ENCODE measurements at places on chromosomes 5 and 9. TPM values are rescaled to one million over a fixed set of nuclear protein-coding genes. Genes with fewer than 3 reads are reported as not detected.

- DNase-seq = no peak
Measured at GRCh38 chr5:33072296-33072695, 361.2 kb downstream of the NPR3 start.

GRCh38 chr5:33843579-33843978 is 48.2 kb downstream of the ADAMTS12 start:
- DNase-seq = no peak

DNA sequence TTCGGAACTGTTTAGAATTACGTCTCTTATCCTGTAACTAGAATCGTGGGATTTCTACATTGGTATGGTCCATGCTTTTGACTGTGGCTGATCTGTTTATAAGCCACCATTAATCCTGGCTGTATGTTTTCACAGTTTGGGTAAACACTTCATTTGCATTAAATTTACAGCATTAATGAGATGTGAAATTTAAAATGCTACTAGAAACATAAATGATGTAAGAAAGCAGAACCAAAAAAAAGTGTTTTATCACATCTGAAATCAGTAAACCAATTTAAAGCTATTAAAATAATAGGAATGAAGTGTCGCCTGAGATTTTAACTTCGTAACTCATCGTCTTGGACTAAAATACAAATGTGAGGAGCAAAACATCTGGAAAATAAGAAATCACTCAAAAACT is 201.7 kb downstream of the NFIB start:
- DNase-seq = no peak

GRCh38 chr5:168879929-168880328 is 300.8 kb upstream of the PANK3 start:
- DNase-seq = no peak

- DNase-seq = no peak
Measured at GRCh38 chr5:98954392-98955028, 25.7 kb upstream of the CHD1 start.

DNA sequence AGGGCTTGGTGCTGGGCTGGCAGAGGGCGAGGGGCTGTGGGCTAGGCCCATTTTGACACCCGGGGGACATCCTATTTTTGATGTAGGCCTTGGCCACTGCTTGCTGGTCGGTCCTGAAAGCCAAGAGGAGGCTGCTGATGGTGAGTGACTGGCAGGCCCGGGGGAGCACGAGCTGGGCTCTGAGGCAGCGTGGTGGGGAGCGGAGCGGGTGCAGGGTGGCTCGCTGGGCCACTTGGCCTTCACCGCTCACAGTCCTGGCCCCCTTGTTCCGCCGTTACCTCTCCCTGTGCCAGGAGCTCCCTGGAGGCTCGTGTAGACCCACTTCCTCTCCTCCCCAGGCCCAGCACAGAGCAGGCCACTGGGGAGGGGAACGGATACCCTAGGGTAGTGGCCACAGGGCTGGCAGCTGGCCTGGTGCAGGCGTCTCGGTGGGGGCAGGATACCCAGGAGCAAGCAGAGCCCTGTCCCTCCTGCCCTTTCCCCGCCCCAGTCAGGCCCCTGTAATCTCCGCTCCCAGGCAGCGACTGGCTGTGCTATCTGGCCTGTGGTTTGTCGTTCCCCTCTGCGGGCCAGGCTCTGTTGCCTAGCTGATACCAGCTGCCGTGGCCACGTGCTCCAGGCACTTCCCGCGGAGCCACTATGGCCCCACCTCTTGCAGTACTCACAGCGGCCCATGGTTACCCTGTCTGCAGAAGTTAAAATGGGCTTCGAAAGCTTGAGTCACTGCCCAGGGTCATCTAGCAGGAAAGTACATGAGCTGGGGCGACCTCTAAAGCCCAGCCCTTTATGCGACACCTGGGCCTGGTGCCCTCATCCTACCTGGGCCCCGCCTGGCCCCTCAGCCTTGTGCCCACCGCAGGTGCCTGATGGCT is 11.7 kb upstream of the DOLPP1 start:
- DNase-seq = peak; percentile 62

GRCh38 chr5:81425569-81425968 is 31.6 kb upstream of the ACOT12 start:
- DNase-seq = peak; percentile 74

DNA sequence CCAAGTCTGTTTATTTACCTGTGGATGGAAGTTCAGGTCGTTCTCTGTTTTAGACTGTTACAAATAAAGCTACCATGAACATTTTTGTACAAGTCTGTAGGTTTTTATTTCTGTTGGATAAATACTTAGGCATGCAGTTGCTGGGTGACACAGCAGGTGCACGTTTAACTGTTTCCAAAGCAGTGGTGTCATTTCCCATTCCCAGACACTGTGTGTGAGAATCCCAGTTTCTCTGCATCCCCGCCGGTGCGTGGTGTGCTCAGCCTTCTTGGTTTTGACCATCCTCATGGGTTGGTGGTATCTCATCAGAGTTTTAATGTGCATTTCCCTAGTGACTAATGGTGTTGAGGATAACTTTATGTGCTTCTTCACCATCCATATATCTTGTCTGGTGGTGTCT is 27.2 kb downstream of the AHRR start:
- DNase-seq = no peak

The WNT8A gene
- not detected for total RNA-seq

The SAPCD2 gene
- 5.6 TPM for total RNA-seq

The PCDHGA12 gene
- 5.1 TPM for total RNA-seq

- DNase-seq = peak; percentile 29
Measured at GRCh38 chr9:38708759-38709158, 11.2 kb downstream of the FAM240B start.

GRCh38 chr9:111412280-111412679 is 71.9 kb downstream of the ECPAS start:
- peak; percentile 27 for DNase-seq

DNA sequence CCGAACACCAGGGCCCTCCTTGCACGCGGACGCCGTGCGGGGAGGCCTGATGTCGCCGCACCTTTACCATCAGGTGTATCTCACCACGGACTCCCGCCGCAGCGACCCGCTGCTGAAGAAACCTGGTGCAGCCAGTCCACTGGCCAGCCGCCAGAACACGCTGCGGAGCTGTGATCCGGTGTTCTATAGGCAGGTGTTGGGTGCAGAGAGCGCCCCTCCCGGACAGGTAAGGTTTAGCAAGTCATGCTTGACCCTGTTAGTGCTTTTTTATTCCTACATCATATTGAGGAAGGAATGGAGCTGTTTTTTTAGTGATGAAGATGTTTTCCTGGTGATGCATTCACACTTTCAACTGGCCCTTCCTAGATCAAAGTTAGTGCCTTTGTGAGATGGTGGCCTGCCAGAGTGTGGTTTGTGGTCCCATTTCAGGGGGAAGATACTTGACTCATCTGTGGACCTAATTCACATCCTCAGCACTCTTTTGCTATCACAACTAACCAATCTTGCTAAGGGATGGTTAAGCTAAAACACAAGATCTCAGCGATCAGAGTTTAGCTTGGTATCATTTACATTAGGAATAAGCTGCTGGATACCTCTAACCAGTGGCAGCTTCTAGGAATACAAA is 2.7 kb downstream of the PCDHGC3 start:
- DNase-seq = peak; percentile 43

DNA sequence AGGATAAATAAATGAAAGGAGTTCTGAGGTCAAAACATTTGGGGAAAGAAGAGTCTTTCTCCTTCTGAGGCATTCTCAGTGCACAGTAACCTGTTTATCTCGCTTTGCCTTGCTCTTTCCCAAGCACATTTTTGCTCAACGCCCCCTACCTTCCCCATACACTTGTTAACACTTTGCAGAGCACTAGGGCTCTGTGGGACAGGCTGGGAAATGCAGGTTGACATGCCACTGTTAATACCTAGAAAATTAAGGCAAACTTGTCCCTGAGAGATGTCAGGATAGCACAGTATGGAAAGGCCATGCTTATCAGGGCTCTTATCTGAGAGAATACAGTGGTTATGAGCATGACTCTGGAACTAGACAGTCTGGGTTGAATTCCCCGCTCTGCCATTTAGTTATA is 152.0 kb downstream of the DOCK8 start:
- no peak for DNase-seq

- DNase-seq = no peak
Measured at GRCh38 chr5:8290721-8291120, 421.8 kb downstream of the MTRR start.

The SPOCK1 gene
- total RNA-seq = 12.3 TPM

DNA sequence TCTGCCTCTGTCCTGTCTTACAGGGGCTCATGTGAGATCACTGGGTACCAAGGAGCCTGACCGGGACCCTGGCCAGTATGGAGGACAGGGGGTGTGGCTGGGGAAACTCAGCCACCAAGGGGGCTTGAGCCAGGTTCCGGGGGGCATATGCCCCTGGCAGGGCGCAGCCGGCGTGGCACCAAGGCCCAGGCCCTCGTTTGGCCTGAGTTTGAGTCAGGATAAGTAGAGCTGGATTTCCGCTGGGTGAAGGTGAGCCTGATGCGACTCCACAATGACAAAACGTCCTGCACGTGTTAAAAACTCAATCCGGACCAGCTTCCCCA is 616 bp upstream of the TSPAN17 start:
- DNase-seq = no peak

The ACOT12 gene
- not detected for total RNA-seq

- DNase-seq = no peak
Measured at GRCh38 chr5:178866946-178867345, 7.2 kb downstream of the ZNF354B start.

The FAM153A gene
- total RNA-seq = 1.0 TPM

The PLEKHG4B gene
- total RNA-seq = 3.3 TPM

GRCh38 chr5:65264420-65264819 is 217.3 kb downstream of the ADAMTS6 start:
- no peak for DNase-seq

DNA sequence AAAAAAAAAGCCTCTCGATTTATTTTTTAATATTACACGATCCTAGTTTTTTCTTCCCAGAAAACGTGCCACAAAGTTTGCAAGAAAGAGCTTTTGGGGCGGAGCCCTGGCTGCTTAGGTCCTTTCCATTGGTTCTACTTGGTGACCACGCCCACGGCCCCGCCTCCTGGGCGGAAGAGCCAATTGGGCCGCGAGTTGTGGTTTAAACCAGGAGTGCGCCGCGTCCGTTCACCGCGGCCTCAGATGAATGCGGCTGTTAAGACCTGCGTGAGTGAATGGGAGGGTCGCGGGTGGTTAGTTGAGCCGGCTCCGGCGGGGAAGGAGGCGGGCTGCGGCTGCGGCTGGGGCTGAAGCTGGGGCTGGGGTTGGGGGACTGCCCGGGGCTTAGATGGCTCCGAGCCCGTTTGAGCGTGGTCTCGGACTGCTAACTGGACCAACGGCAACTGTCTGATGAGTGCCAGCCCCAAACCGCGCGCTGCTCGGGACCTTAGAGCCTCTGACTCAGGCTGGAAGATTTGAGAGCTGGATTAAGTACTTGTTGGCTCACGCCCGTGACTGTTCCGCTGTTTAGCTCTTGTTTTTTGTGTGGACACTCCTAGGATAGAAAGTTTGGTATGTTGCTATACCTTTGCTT is at the start of gene PTTG1:
Gene PTTG1, plus strand, starts transcription at position 231 of the 634 bp plus-strand sequence. CDS start 458 bp downstream, outside the sequence.
- peak; percentile 99 for DNase-seq

GRCh38 chr5:117054911-117055310 is 480.3 kb upstream of the SEMA6A start:
- DNase-seq = peak; percentile 38

The HAPLN1 gene
- total RNA-seq = 1.6 TPM

DNA sequence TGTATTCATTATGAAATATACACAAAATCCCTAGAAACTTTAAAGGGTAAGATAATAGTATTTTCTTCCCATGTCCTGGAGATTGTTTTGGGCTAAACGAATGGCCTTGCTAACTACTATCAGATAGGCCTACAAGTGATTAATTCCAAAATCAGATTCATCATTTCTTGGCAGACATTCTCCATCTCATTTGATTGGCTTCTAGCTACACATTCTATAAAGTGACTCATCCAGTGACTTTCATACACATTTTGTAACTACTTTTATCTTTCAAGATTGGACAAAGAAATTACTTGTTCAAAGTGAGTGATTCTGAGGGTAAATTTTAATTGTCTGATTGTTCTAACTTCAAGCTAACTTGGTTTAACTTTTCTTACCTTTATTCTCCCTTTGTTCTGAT is 93.3 kb downstream of the RAPGEF6 start:
- no peak for DNase-seq

The PCDHGA10 gene
- total RNA-seq = 6.1 TPM

- DNase-seq = no peak
Measured at GRCh38 chr5:154603485-154603884, 125.5 kb upstream of the HAND1 start.

GRCh38 chr5:141330299-141331080 is at the start of gene PCDHGA1:
Gene PCDHGA1 (plus strand): TSS chr5:141330514.
- no peak for DNase-seq

The DMGDH gene
- 1.8 TPM for total RNA-seq

The RNF38 gene
- total RNA-seq = 20.5 TPM

- DNase-seq = no peak
Measured at GRCh38 chr5:11293523-11293922, 532.5 kb upstream of the DAP start.
